Stimulated activated CD4-positive, alpha-beta T cell treated with anti-CD3 and anti-CD28 coated beads, TNF-alpha, amount 100 ng/mL, for 24 hours (primary cell): ENCODE measurements at places on chromosomes 1 and 21.

DNA sequence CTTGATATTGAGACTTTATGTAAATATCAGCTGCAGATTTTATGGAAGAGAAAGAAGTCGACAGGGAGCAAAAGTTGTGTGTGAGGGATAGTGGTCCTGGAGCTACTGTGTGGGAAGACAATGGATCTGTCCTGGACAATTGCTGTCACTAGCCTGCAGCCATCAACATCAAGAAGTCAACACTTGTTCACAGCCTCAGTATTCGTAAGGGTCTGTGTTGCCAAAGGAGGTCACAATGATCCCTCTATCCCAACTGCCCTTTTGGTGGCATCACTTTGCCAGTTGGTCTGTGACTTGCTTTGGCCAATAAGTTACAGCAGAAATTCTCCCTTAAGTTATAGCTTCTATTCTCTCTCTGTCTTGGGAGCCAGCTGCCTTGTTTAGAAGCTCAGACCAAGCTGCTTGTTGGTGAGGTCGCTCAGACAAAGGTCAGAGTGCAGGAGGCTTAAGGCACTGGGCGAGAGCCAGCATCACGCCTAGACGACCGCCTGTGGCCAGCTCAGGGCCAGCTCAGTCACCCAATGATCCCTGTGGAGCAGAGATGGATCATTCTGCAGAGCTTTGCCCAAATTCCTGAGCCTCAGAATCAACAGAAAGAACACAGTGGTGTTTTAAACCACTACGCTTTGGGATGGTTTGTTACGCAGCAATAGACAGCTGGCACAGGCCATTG is 134.9 kb downstream of the RHOU start:
- no peak for DNase-seq

DNA sequence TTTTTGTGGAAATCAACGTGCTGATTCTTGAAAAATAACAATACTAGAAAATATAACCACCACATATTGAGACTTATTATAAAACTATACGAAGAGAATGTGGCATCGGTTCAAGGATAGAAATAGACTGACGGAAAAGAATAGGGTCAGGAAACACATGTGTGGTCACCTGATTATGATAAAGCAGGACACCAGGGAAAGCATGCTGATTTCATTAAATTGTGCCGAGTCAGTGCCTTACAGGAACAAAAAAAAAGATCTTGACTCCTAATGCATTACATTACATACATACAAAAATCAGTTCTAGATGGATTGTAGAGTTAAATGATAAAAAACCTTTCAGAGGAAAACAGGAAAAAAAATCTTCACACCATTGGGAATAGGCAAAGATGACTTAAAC is 43.5 kb upstream of the SERPINC1 start:
- no peak for DNase-seq

GRCh38 chr1:3688356-3689137 is 36.2 kb downstream of the TP73 start:
- DNase-seq: no peak

- no peak for DNase-seq
Measured at GRCh38 chr1:101200513-101200912, 36.3 kb upstream of the S1PR1 start.

DNA sequence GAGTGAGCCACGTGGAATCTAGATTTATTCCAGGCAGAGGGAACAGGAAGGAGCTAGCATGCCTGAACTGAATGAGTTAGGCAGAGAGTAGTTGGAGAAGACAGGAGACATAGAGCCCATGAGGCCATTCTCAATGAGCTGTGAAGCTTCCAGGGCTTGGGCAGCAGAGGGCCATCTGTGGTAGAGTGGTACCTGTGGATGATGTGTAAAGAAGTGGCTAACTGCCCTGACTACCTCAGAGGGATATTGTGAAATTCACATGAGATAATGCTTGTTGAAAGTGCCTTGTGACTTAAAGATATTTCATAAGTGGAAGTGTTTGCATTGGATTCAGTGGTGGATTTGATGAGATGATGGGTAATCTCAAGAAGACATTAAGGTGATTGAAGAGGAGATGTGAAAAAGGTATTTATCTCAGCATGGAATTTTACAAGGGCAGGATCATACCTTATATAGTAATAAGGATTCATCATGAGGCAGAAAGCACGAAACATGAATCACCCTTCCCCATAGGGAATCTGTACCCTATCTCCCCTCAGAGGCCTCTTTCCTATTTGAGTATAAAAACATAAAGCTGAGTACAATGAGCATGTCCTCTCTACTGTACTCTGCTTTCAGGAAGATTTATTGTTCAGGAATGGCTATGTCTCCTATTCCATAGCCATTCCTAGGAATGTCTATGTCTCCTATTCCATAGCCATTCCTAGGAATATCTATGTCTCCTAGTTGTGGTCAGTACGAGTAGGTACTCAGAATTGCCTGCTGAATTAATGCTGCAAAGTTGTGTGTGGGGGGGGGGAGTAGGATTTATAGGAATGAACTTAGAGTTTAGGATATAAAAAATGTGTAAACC is 146.8 kb downstream of the PAPPA2 start:
- no peak for DNase-seq
